Activated CD4-positive, alpha-beta T cell treated with anti-CD3 and anti-CD28 coated beads for 4 hours (primary cell): ENCODE measurements at places on chromosomes 2 and 18.
A peak's percentile ranks its signal among the peaks of the same experiment; 100 is the strongest.

GRCh38 chr2:126889071-126889470, 9.6 kb upstream of the TEX51 start:
- no peak for DNase-seq

GRCh38 chr18:27057519-27058234, 127.4 kb downstream of the CHST9 start:
- DNase-seq = no peak

DNA sequence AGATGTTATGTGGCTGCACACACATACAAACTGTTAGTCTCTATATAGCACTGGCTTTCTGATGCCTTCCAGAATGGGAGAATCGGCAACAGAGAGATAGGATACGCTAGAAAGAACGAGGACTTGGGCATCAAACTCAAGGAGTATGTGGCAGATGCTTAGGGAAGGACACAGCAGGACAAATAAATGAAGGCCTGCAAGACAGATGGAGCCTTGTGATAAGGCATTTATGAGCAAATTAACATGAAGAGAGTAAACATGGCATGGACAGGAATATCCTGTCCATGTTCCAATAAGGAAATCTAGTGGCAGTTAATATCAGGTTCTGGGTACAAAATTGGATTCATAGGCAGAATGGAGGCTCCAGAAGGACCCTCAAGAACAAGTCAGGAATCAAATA, 136.9 kb downstream of the SLC4A10 start:
- no peak for DNase-seq

DNA sequence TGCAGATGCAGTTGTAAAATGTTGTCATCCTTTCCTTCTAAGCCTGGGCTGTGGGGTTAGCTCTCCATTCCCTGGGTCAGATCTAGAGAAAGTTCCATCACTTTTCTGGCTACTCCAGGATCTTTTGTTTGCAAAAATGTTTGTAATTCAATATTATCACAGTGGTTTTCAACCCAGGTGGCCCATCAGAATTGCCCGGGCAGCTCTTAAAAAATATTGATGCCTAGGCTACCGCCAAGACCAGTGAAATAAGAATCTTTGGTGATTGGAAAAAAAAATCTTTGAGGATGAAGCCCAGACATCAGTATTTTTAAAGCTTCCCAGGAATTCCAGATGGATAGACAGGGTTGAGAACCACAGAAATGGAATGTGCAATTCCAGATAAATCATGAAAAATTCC, 232.5 kb upstream of the SPRED2 start:
- DNase-seq = no peak

- DNase-seq = peak; percentile 68
Measured at GRCh38 chr2:218367415-218368149, 10.9 kb downstream of the CATIP start.

- peak; percentile 68 for DNase-seq
Measured at GRCh38 chr18:59070181-59070912, 69.3 kb upstream of the SEC11C start.

DNA sequence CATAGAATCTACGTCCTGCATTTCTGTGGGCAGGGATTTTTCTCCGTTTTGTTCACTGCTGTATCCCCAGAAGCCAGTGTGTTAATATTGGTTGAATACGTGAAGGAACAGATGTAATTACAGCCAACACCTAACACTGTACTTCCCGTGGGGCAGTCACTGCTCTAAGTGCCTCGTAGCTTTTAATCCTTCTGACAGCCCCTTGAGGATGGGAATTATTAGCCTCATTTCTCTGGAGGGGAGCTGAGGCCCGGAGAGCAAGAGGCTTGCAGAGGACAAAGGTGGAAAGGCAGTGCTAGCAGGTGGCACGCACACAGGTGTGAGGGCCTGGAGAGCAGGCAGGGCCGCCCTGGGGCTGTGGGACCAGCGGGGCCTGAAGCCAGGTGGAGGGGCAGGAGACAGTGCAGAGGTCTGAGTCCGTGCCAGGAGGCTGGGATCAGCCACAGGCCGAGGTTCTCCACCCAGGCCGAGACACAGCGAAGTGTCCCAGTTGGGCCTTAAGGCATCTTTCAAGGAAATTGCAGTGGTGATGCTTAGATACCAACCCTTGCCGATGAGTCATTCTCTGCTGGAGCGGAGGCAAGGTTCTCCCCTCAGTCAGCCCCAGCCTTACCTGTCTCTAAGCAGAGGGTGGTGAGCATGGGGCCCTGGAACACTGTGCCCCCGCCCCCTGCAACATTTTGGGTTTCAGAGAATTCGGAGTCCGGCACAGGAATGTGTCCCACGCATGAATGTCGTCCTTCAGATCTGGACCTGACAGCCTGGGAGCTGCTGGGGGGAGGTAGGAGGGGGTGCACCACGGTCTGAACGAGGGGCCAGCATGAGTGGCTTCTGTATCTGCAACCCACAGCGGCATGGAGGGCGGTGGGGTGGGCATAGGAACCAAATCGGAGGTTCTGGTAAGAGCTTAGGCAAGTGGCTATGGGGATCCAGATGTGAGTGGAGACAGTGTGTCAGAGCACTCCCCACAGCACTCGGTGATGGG, 122.6 kb downstream of the GBX2 start:
- no peak for DNase-seq

DNA sequence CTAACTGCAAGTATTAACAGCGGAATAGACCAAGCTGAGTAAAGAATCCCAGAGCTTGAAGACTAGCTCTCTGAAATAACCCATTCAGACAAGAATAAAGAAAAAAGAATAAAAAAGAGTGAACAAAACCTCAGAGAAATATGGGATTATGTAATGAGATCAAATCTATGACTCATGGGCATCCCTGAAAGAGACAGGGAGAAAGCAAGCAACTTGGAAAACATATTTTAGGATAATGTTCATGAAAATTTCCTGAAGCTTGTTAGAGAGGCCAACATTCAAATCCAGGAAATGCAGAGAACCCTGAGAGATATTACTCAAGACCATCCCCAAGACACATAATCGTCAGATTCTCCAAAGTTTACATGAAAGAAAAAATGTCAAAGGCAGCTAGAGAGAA, 17.3 kb downstream of the PFN4 start:
- no peak for DNase-seq

GRCh38 chr18:79581406-79581805, 98.2 kb upstream of the CTDP1 start:
- no peak for DNase-seq

DNA sequence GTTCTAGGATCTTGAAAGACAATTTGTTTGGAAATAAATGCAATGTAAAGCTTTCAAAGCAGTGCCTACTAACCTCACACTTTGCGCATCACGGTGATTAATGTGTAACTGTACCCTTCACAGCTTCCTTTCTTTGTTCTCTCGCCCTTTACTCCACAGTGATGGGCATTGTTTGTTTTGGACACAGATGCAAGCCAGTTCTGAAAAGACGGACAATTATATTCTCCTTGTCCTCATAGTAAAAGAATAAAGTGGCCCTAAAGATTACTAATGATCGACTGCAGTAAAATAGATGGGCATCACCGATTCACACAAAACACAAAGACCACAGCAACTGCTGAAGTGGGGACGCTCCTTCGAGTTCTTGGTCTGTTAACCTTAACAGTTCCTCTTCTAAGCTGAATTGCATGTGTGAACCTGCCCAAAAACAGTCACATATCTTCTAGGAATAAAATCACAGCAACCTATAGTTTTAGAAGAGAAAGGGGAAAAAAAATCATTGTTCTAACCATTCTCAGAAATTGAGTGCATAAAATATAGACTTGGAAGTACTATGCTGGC, 7.7 kb downstream of the L3MBTL4 start:
- no peak for DNase-seq

- DNase-seq = no peak
Measured at GRCh38 chr2:211133766-211134165, 577.4 kb downstream of the CPS1 start.

DNA sequence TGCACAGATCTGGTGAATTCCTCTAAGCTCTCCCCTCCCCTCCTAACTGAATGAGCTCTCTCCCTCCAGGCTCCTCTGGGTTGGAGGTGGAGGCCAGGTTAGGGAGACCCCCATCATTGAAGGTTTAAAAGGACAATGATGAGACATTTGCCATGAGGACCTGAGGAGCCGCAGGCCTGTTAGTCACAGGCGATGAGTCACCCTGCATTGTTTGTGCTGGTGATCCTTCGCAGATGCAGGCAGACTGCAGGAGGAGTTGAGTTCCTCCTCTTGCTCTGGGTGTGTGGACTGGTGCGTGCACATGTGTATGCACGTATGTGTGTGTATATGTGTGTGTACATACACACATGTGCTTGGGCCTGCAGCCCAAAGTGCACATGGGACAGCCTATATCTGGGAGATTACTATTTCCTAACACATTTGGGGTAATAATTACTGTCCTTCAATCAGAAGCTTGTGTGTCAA, 42.0 kb downstream of the MCFD2 start:
- peak; percentile 3 for DNase-seq

DNA sequence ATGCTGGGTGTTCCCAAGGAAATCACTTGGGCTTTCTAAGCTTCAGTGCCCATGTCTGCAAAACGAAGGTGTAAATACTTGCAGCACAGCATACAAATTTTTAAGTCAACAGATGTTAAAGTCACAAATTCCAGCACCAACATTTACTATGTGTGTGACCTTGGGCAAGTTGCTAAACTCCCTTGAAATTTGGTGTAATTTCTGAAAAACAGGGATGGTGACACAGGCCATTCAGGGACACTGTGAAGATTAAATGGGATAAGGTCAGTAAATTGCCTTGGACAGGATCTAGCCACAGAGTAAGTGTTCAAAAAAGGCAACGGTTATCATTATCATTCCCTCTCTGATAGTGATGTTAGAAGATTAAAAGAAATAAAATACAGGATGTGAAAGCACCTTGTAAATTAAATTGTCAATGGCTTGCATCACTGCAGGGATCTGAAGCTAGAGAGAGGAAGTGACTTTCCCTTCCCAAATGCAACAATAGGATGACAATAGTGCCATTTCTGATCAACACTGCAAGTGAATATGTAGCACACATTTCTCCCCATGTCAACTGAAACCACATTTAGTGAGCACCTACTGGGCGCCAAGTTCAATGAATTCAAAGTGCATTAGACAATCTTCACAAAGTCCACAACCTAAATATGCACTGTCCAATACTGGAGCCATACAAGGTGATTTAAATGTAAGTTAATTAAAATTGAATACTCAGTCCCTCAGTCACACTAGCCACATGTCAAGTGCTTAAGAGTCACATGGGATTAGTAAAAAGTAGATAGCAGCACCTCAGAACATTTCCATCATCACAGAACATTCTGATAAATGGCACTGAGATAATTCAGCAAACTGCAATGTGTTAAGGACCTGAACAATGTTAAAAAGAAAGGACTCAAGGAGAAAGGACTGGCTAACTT, 81.2 kb downstream of the STK39 start:
- no peak for DNase-seq

GRCh38 chr2:99550368-99550767, 60.6 kb upstream of the REV1 start:
- no peak for DNase-seq

GRCh38 chr2:235493775-235494715, at the start of gene AGAP1:
Gene AGAP1 (plus strand): TSS chr2:235494043.
- no peak for DNase-seq

GRCh38 chr18:23136326-23137096, 1.2 kb downstream of the CABLES1 start:
- DNase-seq = peak; percentile 10

DNA sequence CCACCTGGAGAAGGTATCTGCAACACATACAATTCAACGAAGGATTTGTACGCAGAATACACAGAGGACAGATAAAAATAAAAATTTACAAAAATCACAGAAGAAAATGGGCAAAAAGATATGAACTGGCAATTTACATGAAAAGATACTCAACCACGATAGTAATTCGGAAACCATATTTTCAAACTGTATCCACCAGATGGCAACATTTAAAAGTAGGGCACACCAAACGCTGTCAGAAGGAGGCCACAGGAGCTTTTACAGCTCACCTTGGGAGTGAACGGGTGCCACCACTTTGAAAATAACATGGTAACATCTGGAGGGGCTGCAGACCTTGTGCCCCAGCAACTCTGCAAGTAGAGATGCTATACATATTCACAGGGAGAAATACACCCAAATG, 9.8 kb downstream of the KIF1A start:
- no peak for DNase-seq

GRCh38 chr2:126661702-126662500, 5.9 kb downstream of the GYPC start:
- DNase-seq = no peak

DNA sequence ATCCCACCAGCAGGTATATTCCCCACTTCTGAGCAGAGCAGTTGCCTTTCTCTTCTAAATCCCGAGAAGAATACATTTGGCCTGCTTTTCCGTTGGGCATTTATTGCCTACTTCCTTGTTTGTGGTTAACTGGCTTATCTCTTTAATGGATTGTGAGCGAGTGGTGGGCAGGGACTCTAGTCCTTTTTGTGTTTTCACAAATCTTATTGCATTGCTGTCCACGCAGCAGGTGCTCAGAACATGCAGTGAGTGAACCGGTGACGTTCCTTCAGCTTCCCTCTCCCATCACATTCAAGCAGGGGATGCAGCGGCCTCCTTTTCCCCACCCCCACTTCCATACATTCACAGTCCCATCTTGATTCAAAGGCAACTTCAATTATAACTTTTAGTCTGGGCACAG, 28.9 kb upstream of the GAREM2 start:
- DNase-seq = no peak

- DNase-seq = no peak
Measured at GRCh38 chr2:147348931-147349555, 495.8 kb upstream of the ACVR2A start.

DNA sequence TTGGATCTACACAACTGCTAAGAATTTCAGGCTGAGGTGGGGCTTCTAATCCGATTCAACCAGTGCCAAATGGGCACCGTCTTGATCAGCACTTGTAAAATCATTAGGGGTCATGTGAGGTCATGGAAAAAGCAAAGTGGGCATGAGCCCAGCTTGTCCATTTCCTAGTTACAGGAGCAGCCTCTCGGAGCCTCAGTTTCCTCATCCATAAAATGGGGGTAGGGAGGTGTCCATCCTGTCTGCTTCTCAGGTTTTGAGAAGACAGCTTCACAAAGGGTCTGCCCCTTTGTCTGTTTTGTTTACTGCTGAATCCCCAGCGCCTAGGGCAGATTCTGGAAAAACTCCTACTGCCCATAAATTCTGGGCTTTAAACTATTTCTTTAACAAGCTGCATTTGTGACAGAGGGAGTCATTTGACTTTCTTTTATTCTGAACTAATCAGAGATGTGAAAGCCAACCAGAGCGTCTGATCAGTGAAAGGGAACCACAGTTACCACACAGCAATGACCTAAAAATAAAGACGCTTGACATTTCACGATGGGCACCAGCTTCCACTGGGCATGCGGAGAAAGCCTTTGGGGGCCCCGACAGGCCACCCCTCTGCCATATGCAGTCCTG, 38.9 kb downstream of the DNMT3A start:
- DNase-seq = no peak

GRCh38 chr18:51726614-51727013, 529.1 kb upstream of the MEX3C start:
- no peak for DNase-seq
